ENCODE measurements at places on chromosomes 2 and 18. TPM values are rescaled to one million over a fixed set of nuclear protein-coding genes. Genes with fewer than 3 reads are reported as not detected.

DNA sequence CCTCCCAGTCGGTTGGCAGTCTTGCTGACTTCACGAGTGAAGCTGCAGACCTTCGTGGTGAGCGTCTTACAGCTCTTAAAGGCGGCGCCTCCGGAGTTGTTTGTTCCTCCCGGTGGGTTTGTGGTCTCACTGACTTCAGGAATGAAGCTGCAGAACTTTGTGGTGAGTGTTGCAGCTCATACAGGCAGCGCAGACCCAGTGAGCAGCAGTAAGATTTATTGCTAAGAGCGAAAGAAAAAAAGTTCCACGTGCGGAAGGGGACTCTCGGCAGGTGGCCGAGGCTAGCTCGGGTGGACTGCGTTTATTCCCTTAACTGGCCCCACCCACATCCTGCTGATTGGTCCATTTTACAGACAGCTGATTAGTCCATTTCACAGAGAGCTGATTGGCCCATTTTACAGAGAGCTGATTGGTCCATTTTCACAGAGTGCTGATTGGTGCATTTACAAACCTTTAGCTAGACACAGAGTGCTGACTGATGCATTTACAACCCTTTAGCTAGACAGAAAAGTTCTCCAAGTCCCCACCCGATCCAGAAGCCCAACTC lies 240.3 kb downstream of the LRATD1 start:
- no peak for DNase-seq

DNA sequence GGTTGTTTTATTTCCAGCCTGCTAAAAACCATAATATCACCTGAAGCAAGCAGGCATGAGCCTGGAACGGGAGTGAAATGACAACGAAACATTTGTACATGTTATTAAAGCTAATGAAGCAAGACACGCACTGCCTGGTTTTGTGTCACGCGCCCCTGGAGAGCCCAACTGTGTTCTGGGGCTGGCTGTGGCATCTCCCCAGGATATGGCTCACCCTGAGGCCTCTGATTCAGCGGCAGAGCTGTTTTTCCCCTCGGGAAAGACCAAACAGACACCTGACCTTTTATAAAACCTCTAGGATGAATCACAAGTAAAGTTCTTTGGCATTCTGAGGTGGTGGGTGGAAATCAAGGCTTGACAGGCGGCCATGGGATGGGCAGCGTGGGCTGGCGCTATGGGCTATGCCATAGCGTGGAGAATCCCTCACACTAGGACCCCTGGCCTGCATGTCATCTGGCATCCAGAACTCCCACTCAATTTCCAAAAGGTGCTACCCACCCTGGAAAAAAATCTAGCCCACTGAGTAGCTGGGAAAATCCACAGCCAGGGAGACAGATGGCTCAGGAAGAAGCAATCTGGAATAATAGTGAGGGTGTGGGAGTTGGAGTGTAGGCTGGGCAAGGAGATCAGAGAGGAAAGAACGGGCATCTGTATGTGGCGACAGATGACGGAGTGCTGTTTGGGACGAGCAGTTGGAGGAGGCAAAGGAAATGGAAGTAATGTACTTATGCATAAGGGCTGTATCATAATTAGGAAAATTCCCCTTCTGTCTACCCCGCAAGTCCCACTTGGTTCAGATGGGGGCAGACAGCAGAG lies 262.0 kb downstream of the AFF3 start:
- DNase-seq = peak; percentile 94

GRCh38 chr18:26190506-26190905 lies 35.7 kb upstream of the TAF4B start:
- peak; percentile 12 for DNase-seq

DNA sequence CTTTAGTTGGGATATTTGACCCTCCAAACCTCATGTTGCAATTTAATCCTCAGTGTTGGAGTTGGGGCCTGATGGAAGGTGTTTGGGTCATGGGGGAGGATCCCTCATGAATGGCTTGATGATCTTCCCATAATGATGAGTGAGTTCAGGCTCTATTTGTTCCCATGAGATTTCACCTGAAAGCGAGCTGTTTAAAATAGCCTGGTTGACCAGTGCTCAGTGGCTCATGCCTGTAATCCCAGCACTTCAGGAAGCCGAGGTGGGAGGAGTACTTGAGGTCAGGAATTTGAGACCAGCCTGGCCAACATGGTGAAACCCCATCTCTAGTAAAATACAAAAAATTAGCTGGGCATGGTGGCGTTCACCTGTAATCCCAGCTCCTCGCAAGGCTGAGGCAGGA lies 14.9 kb upstream of the PSME4 start:
- DNase-seq = no peak

Gene R3HDM1
- 3.8 TPM for total RNA-seq

DNA sequence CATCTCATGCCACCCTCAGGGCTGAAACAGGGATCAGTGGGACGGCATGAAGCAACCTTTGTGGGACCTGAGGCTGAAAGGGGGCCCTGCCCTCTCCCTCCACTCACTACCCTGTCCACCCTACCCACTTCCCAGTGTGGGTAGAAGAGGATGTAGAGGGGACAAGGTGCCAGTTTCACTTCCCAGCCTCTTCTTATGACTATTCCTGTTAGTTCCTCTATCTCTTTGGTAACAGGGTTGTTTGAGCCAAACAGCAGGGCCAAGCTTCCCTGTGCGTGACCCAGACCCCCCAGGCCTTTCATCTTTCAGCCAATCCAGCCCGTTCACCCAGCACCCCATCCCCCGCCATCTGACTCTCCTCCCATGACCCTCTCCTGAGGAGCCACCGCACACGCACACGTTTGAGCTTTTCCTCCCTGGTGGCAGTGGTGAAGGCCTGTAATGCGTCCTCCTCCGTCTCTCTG lies 82.3 kb downstream of the STPG4 start:
- peak; percentile 36 for DNase-seq

DNA sequence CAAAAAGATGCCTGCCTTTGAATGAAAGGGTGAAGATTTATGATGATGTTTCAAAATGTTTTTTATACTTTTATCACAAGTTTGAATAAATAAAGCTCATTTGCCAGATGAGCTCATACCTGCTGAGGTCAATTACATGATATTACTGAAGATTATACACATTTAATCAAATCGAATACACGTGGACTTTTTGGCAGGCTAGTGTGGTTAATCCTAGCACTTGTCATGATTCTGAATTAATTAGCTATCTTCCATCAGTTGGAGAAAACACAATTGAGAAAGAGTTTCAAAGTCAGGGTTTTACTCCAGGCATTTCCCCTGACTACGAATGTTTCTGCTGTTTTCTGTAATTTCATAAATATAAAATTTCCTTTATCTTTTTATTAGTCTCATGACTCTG lies 54.4 kb downstream of the LRPPRC start:
- no peak for DNase-seq

Gene UBXN4
- total RNA-seq = 45.2 TPM

DNA sequence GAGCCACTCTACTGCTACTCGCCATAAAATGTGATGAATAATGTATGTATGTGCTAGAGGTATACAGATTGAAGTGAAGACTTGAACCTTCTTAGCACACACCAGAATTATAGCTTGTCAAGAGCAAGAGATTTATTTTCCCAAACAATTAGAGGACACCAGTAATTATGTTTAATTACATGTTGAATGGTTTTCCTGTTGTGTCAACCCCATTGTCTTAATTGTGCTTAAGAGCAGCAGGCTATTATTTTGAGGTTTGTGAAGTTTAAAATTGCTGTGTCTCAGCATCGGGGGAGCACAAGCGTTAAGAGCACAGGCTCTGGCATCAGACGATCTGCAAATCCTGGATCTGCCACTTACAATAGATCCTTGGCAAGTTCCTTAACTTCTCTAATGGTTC lies 29.0 kb downstream of the KIF5C start:
- DNase-seq = no peak

Gene SCN3A
- total RNA-seq = 0.98 TPM

DNA sequence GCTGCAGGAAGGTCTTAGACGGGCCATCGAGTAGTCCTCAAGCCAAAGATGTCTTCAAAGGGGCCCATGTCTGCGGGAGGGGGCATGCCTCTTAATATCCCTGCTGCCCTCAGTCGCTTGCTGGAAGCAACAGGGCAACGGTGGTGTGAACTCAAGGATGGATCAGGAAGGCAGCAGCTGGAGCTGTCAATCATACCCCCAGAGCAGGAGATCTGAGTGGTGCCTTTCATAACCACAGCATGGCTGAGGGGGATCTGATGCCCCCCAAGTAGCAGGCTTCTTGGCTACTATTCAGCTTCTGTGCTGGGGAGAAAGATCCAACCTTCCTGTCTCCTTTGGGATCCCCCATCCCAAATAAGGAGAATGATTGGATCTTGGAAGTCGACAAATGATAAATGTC lies 46.4 kb downstream of the INSIG2 start:
- no peak for DNase-seq

GRCh38 chr2:120590841-120591240 lies 144.8 kb upstream of the GLI2 start:
- no peak for DNase-seq

- DNase-seq = no peak
Observed at GRCh38 chr18:80218341-80219227, 28.7 kb downstream of the PARD6G start.

Gene ALPI
- not detected for total RNA-seq
